ENCODE measurements at places on chromosomes 6 and 20. TPM values are rescaled to one million over a fixed set of nuclear protein-coding genes. Genes with fewer than 3 reads are reported as not detected.

Gene EEF1A2
- total RNA-seq, result 155 TPM

Gene DOK5
- not detected for total RNA-seq

Gene KHDC1L
- total RNA-seq, result 0.51 TPM

Gene MYCT1
- 0.13 TPM for total RNA-seq

Gene CCDC170
- 0.14 TPM for total RNA-seq

Gene CDH22
- total RNA-seq, result not detected

Gene EPHA7
- total RNA-seq, result 0.05 TPM

Gene TGM2
- 467 TPM for total RNA-seq

Gene KCNQ5
- total RNA-seq, result 1.7 TPM

Gene MCM9
- total RNA-seq, result 5.4 TPM

Gene PGC
- not detected for total RNA-seq

Gene BCAS1
- 1.1 TPM for total RNA-seq

Gene LIN28B
- total RNA-seq, result 1.8 TPM

Gene AARS2
- 6.4 TPM for total RNA-seq

Gene RAET1L
- 0.47 TPM for total RNA-seq

Gene NUDT3
- 5.8 TPM for total RNA-seq

Gene GMNN
- total RNA-seq, result 55.7 TPM

Gene RNGTT
- total RNA-seq, result 8.7 TPM

Gene ZNF391
- 0.36 TPM for total RNA-seq

Gene SLC17A4
- not detected for total RNA-seq

Gene COL19A1
- total RNA-seq, result not detected

Gene TFAP2D
- total RNA-seq, result not detected

Gene ZSWIM1
- total RNA-seq, result 6.6 TPM

Gene ARHGAP40
- not detected for total RNA-seq

Measured in A549 treated with RU486 at 1 μM for 4 hours (cell line).